ENCODE measurements at places on chromosomes 2 and 18.

GRCh38 chr2:203534621-203535077 is 452 bp downstream of the RAPH1 start:
- DNase-seq: no peak

DNA sequence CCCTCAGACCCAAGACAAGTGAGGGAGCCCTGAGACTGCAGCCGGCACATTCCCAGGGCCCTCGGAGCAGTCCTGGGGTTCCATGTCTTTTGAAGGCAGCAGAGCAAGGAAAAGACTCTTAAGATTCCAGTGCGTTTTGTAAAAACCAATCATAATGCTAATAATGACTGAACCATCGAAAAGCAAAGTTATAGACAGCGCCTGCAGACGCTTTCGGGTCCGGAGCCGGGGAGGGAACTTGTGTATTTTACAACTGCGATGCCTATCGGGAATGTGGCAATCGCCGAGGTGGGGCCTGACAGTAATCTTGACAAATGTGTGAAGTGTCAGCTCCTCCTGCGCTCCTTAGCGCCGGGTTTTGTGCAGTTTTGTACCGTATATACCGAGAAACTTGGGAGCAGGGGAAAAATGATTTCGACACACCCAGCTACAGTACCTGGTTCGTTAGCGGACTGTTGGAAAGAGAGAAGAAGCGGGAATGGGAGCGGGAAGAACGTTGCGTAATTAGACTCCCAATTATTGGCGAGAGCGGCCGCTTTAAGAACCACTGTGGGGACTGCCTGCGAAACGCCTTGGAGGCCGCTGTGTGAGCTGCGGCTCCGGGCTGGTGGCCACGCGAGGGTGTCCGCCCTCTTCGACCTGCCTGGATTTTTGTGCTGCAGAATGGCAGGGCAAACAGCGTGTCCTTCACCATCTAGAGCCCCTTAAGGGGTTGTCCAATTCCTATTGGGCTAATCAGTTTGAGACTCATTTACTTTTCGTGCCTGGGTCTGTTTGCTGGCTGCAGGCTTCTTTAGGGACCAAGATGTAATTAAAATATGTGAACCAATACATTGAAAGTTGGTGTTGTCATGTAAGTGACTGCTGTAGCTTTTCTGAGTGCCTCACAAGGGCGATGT is 2.4 kb downstream of the EPAS1 start:
- no peak for DNase-seq

DNA sequence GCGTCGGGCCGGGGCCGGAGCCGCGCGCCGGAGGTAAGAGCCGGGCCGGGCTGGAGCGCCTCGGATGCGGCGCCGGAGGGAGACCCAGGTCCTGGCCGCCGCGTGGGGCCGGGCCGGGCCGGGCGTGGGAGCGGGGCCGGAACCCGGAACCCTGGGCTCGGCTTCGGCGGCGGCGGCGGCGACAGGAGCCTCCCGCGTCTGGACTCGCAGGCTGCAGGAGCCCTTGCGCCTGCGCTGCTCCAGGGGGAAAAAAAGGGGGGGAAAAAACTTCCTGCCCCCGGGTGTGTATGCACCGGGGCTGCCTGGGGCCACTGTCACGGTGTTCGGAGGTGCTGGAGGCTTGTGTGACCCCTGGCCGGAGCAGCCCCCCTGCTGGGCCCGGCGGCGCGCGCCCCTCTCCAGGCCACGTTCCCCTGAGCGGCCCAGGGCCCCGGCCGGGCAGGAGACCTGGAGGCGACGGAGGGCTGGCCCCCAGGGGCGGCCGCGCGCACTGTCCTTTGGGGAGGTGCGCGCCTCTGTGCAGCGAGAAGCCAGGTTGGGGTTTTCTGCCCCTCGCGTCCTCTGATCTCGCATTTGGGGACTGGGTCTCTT is 864 bp downstream of the KLHL29 start:
- DNase-seq: no peak

- DNase-seq: no peak
Observed at GRCh38 chr2:61887717-61888266, 664 bp downstream of the CCT4 start.

- no peak for DNase-seq
Observed at GRCh38 chr2:227464361-227464760, 7.6 kb upstream of the AGFG1 start.

- no peak for DNase-seq
Observed at GRCh38 chr2:232438951-232439757, 16.8 kb upstream of the ALPI start.

DNA sequence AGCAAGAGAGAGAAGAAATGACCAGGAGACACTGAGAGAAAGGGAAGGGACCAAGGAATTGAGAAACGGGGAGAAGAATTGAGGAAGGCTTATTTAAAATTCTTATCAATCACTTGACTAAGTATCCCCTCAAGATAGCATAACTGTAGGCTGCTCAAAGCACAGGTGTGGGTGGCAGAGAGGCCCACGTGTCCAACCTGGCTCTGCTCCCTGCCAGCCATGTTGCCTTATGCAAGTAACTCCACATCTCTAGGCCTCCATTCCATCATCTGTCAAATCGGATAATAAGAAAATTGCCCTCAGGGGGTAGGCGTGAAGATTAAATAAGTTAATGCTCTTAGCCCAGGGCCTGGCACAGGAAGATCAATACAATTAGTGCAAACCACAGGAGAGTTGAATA is 7.4 kb upstream of the NPAS2 start:
- DNase-seq: no peak

DNA sequence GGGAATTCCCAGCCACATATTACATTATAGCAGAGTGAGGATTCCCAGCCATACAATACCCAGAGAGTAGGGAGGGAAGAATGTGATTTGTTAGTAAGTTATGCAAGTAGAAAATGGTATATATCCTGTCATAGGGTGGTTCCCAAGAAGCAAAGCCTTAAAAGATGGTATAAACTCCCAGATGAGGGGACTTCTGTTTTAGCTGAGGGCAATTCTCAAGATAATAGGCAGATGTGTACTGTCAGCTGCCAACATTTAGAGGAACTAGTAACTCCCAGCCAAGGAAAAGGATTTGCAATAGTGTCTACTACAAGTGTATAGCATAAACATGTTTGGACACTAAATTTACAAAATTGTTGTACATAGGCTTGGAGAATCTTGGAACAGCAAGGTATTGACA is 86.5 kb downstream of the XDH start:
- DNase-seq: no peak

- DNase-seq: no peak
Observed at GRCh38 chr2:31217465-31218200, at the start of gene CAPN14. TSS of gene CAPN14 (minus strand) at chr2:31217515. CDS start at chr2:31205447, 12,068 bp downstream.
